8988T (cell line): ENCODE measurements at places on chromosomes 6 and 20.

GRCh38 chr6:156781861-156782631 lies 4.9 kb downstream of the ARID1B start:
- no peak for DNase-seq

DNA sequence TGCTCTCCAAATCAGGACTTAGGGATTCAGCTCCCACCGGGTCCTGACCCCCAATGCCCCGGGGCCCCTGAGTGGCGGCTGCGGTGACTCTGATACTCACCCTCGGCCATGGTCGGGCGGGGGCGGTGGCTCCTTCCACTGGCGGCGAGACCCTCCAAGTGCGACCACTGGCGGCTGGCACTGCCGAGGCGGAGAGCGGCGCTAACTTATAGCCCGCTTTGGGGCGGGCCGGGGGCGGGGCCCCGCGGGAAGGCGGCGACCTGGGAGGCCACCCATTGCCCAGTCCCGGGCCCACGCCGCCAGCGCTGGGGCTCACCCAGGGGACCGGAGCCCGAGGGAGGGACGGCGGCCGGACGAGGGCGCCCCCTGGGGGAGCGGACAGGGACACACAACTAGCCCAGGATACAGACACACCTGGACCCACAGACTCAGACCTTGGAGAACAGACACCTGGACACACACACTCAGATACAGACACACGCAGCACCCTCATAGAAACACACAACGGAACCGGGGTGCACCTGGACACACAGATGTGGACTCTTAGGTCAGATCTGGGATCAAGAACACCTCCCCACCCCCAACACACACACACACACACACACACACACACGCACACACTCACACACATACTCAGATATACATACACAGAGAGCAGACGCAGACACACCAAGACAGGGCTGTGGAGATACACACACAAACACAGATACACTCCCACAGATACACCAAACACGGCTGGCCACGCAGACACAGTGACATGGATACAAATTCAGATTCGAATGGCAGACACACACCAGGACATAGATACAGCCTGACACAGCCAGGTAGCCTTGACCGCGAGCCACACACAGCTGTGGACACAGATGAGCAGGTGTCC lies at the start of gene TGM2:
Gene TGM2 (minus strand): TSS at position 182 of the 877 bp plus-strand sequence. CDS start 72 bp downstream, at position 110.
- peak; percentile 69 for DNase-seq

GRCh38 chr6:118826096-118826495 lies 67.9 kb upstream of the ASF1A start:
- DNase-seq = no peak

- no peak for DNase-seq
These were observed 30.1 kb upstream of the SH3BGRL2 start for GRCh38 chr6:79600812-79601609.
